ENCODE measurements at places on chromosomes 5 and 9.

GRCh38 chr9:4887556-4887955 is 94.8 kb downstream of the RCL1 start:
- no peak for DNase-seq

DNA sequence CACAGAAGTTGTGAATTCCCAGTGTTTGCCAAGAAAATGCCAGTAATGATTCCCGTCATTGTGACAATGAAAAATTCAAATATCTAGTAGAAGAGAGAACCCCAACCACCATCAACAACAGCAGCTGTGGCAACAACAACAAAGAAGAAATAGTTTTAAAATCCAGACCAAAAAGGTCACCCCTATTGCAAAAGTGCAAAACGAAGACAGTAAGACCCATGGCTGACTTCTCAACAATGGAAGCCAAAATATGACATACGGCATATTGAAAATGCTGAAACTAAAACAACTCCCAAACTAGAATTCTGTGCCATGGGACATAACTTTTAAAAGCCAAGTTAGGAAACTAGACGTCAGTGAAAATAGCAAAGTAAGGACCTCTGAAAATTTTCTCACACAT is 270.6 kb downstream of the IRX2 start:
- DNase-seq, result no peak

GRCh38 chr5:138629392-138629791 is 54.2 kb upstream of the HSPA9 start:
- no peak for DNase-seq

DNA sequence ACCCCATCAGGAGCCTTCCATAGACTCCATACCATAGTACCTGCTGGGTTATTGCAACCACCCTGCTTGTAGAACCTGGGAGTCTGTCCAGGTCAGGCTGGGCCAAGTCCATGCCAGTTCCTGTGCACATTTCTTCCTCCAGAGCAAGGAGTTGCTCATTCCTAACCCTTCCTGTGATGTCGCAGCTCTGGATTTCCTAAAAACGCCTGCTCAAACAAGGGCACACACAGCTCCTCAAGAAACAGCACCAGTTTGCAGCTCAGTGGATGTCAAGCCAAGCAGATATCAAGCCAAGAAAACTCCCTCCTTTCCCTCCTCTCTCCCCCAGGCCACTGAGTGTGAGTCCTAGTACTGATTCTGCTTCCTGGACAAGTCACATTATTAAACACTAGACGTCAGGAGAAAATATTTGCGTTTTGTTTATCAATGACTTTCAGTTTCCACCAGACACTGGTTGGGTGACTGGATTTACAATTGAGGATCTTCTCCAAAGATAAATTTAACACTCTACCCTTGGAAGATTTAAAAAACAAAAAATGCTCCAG is 59.6 kb downstream of the SLC1A1 start:
- DNase-seq, result no peak

Measured in AG09309 (cell line).